Activated CD8-positive, alpha-beta memory T cell treated with anti-CD3 and anti-CD28 coated beads, Interleukin-2, amount 10 ng/mL, durations not matched to agents 7 days and 5 days (primary cell): ENCODE measurements at places on chromosomes 16 and 17.

GRCh38 chr16:48393485-48394354 is 8.5 kb upstream of the SIAH1 start:
- H3K27ac ChIP-seq = no peak overlapping the region
- no peaks in the 10 kb centered on the region for H3K27me3 ChIP-seq
- H3K4me3 ChIP-seq = no peak overlapping the region
- H3K4me1 ChIP-seq = peaks cover 6% of the 10 kb centered on the region

DNA sequence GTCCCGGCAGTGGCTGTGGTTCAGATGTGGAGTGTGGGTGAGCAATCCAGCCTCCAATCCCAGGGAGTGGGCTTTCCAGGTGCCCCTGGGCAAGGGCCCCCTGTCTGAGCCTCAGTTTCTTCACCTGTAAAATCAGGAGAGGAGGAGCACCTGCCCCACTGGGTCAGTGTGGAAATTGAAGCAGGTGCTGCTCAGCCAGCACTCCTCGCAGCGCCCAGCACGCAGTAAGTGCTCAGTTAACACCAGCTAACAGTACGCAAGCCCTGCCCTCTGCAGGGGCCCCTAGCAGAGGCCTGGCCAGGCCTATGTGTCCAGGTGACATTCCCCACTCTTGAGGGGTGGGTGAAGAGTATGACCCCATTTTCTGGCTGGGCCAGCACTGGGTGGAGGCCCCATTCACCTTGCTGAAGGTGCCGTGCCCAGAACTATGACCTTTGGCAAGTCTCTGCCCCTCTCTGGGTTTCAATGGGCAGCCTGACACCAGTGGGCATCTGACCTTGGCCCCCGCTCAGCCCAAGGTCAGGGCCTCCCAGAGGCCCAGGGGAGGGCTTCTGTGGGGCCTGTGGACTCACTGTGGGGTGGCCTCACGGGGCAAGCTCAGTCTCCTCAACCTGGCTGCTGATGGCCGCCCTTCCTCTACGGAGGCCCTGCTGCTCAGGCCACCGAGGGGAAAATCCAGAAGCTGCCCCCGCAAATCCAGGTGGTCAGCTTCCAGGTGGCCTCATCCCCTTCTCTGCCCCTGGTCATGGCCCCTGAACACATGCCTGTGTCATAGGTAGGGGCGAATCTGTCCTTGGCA is 2.5 kb downstream of the MTSS2 start:
- no peak overlapping the region for H3K4me3 ChIP-seq
- no peak for DNase-seq
- peaks cover 11% of the 10 kb centered on the region for H3K4me1 ChIP-seq
- H3K27ac ChIP-seq = no peak overlapping the region
- H3K27me3 ChIP-seq = peaks cover 30% of the 10 kb centered on the region

DNA sequence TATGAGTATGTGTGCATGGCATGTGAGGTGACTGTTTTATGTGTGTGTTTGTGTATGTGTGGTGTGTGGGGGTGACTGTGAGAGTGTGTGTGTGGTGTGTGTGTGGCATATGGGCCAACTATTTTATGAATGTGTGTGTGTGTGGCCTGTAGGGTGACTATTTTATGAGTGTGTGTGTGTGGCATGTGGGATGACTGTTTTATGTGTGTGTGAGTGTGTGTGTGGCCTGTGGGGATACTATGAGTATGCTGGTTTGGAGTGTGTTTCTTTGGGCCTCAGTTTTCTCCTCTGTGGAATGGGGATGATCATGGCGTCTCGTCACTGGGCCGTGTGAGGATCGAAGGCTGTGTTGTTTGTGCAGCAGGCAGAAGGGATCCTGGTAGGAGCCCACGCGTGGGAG is 152.1 kb upstream of the PLCG2 start:
- no peaks in the 10 kb centered on the region for H3K27me3 ChIP-seq
- H3K36me3 ChIP-seq = peaks cover 7% of the 10 kb centered on the region
- no peak overlapping the region for H3K4me3 ChIP-seq
- DNase-seq = no peak
- H3K4me1 ChIP-seq = peaks cover 31% of the 10 kb centered on the region
- H3K27ac ChIP-seq = no peak overlapping the region

DNA sequence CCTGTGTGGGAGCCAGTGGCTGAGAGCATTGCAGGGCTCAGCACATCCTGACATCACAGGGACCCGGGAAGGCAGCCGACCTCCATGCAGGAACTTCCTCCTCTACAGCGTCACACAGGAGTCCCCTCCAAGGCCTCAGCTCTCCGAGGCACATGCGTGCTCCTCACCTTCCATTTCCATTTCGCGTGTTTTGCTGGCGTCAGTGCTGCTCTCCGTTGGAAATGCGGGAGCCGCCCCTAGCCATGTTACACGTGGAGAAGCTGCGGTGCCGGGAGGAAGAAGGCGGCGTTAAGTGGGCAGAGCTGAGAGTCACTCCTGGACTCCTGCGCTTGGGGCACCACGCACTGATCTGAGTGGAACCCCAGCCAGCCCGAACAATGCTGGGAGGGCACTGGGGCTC is 25.2 kb upstream of the CRISPLD2 start:
- H3K4me3 ChIP-seq = no peak overlapping the region
- no peak for DNase-seq
- H3K4me1 ChIP-seq = no peaks in the 10 kb centered on the region
- no peak overlapping the region for H3K27ac ChIP-seq
- H3K36me3 ChIP-seq = no peaks in the 10 kb centered on the region

- no peaks in the 10 kb centered on the region for H3K36me3 ChIP-seq
- H3K27me3 ChIP-seq = no peaks in the 10 kb centered on the region
- no peaks in the 10 kb centered on the region for H3K4me1 ChIP-seq
- H3K4me3 ChIP-seq = no peak overlapping the region
Observed at GRCh38 chr16:12120982-12121652, 144.6 kb downstream of the SNX29 start.

GRCh38 chr17:228951-229708 is 47.7 kb upstream of the DOC2B start:
- H3K27me3 ChIP-seq = no peaks in the 10 kb centered on the region
- H3K36me3 ChIP-seq = no peaks in the 10 kb centered on the region
- no peaks in the 10 kb centered on the region for H3K4me1 ChIP-seq
- no peak overlapping the region for H3K27ac ChIP-seq
- DNase-seq = no peak
- H3K4me3 ChIP-seq = no peak overlapping the region

GRCh38 chr17:35855965-35856364 is 12.7 kb downstream of the HEATR9 start:
- peak overlapping the region; percentile 16 for H3K27ac ChIP-seq
- DNase-seq = no peak
- no peaks in the 10 kb centered on the region for H3K27me3 ChIP-seq
- peaks cover 32% of the 10 kb centered on the region for H3K36me3 ChIP-seq
- peaks cover 32% of the 10 kb centered on the region for H3K4me1 ChIP-seq
